ENCODE measurements at places on chromosomes 11 and 22.

DNA sequence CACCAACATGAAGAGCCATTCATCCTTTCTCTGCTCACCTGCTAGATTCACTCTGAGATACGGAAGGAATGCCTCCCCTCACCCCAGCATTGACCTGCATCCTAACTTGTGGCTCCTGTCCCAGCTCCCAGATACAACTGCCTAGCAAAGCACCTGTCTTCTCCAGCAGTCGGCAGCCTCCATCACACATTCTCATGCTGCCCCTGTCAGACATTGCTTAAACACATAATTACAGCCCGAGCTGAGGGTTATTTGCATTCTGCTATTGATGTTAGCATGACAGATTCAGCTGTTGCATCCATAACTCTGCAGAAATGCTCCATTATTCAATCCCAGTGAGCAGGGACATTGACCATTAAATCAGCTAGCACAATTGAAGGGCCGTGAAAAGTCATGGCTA is 184.4 kb upstream of the NARS2 start:
- no peak for DNase-seq

- no peak for DNase-seq
Measured at GRCh38 chr11:130042093-130042591, 27.6 kb upstream of the APLP2 start.

- no peak for DNase-seq
Measured at GRCh38 chr22:17172029-17172833, 13.2 kb upstream of the HDHD5 start.

- DNase-seq = no peak
Measured at GRCh38 chr11:76620489-76620888, 50.1 kb downstream of the LRRC32 start.

- DNase-seq = no peak
Measured at GRCh38 chr11:130128626-130129025, 31.0 kb upstream of the ST14 start.

GRCh38 chr11:8049084-8049483 is 31.9 kb upstream of the TUB start:
- no peak for DNase-seq

- no peak for DNase-seq
Measured at GRCh38 chr11:64522036-64522435, 69.0 kb upstream of the SLC22A12 start.

DNA sequence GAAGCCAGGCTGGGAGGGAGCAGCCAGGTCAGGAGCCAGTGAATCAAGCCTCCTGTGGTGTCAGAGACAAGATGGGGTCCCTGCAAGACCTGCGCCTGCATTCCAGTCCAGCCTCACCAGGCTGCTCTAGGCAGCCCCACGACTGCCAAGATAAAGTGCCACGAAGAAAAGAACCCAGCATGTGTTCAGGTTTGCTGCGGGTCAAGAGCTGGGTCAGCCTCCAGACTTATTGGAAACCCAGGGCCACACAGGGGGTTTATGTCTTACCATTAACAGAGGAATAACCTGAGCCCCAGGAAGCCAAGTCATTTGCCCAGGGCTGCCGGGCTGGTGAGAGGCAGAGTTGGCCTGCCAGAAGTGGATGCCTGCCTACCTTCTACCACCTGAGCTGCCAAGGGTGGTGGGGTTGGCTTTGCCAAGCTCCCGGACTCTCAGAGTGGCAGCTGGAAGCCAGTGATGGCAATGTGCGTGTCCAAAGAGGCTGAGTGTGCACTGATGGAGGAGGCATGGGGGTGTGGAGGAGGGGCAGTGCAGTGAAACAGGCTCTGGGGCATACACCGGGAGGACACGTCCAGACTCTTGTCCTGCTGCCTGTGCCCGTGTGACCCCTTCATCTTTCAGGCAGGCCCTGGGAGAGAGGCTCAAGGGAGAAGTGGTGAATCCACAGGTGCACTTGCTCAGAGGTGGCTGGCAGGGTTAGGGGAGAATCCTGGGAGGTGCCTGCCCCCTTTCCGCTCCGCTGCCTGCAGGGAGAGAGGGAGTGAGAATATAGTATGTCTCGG is 1.7 kb downstream of the RASD2 start:
- no peak for DNase-seq

DNA sequence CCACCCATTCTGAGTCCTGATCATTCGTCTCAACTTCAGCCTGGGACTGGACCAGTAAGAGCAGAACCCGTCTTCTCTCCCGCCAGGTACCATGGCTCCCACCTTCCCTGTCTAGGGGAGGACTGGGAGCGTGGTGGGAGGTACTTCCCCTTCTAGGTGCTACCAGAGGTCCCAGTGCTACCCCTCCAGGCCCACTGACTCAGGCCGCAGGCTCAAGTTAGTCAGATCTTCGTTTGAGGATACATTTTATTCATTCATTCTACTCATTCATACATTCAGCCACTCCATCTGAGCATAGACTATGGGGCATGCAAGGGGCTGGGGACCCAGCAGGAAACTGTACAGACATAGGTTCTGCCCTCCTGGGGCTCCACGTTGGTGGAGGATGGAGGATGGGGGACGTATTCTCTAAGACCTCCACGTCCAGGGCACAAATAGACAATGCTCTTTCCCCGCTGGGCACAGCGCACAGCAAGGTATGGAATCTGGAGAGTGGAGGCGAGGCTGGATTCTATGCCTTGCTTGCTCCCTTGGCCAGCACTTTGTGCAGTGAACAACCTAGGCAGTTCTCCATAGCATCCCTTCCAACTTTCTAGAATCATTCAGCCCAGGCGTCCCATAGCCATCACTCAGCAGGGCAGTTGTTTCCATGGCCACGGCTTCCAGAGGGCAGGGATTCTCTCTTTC is 1.0 kb upstream of the RAB3IL1 start:
- DNase-seq = no peak

- no peak for DNase-seq
Measured at GRCh38 chr11:13318498-13319295, 41.1 kb downstream of the BMAL1 start.

DNA sequence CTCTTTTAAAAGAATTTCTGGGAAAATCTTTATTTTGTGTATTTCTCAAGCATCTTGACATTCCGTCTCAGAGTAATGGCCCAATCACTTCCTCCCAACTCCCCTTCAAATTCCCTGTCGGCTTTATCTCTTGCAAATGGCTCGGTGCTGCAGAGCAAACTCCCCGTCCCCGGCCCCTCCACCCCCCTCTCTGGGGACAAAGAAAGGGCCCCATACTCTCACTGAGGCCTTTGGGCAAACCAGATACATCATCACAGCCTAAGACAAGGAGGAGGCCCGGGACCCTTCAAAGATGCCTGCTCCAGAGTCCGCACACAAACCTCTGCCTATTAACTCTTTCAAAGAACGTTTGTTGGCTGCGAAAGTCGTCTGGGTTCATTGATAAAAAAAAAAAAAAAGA is 3.9 kb upstream of the SMIM38 start:
- DNase-seq = no peak

DNA sequence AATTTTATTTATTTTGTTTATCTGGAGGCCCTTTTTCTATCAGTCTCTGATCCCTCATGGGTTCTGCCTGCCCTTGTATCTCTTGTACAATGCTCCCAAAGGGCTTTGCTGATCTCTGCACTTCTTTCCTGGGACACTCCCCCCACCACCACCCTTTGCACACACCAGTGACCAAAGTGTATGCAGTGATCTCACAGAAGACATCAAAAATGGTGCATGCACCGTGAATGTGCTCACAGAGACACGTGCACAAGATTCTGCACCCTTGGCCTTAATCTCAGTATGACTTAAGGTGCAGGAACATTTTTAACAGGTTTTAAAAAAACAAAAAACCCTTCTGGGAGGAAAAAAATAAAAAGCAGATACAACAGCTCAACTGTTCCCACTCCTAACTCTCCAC is 12.2 kb upstream of the ADSL start:
- no peak for DNase-seq

GRCh38 chr11:67167091-67167490 is 48.0 kb downstream of the KDM2A start:
- no peak for DNase-seq

GRCh38 chr22:30038219-30038618 is 42.0 kb upstream of the HORMAD2 start:
- DNase-seq = no peak

- DNase-seq = no peak
Measured at GRCh38 chr11:6269994-6270393, 10.4 kb downstream of the CCKBR start.

DNA sequence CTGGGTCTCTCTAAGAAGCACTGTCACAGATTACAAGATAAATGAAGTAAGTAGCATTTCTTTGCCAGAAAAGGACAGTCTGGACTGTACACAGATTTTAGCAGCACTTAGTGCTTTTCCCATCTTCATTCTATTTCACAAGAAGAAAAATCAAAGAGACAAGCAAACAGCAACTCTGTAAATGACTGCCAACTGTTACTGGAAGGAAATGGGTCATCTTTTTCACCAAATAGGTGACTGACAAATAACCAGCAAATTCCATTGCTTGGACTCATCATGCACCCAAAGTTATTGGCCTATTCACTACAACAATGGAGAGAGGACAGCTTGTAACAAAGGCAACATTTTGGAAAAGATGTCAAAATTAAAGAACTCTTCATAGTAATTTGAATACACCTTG is 28.9 kb upstream of the CARD18 start:
- DNase-seq = no peak

- no peak for DNase-seq
Measured at GRCh38 chr11:104075091-104075490, 38.7 kb downstream of the DDI1 start.

- peak; percentile 43 for DNase-seq
Measured at GRCh38 chr11:2892215-2892966, 6.8 kb upstream of the CDKN1C start.

- DNase-seq = no peak
Measured at GRCh38 chr11:115684135-115684534, 179.9 kb upstream of the CADM1 start.

DNA sequence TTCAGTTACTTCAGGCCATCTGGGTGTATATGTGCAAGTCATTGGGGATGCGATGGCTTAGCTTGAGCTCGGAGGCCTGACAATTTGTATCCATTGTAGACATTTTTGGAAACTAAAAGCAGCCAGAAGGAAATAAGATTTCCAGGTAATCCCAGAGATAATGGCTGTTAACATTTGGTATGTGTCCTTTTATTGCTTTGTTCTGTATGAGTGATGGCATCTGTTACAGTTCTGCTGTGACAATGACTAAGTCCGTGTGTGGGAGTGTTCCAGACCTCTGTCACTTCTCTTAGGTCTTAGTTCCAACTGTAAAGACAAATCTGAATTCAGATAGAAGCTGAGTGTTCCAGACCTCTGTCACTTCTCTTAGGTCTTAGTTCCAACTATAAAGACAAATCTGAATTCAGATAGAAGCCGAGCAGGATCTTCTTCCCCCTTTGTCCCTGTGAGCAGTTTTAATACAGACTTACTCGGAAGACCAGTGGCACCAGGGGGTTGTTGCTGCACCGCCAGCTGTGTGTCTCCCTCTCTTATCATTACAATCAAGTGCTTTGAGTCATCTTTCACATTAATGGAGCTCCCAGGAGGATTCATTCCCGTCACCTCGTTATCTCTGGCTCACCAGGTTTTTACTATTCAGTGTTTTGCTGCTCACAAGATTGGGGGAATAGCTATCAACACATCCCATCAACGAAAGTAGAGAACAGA is 190.9 kb upstream of the SORL1-AS1 start:
- no peak for DNase-seq

DNA sequence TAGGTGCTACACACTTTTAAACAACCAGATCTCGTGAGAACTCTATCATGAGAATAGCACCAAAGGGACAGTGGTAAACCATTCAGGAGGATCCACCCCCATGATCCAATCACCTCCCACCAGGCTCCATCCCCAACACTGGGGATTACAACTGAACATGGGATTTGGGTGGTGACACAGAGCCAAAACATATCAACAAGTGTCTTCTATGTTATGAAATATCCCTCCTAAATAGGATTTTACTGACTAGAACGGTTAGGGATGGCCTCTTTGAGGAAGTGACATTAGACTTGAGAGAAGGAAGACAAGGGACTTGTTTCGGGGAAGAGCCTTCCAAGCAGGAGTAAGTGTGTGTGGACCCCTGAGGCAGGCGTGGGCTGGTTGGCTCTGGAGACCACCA is 11.9 kb upstream of the MRPL11 start:
- no peak for DNase-seq

DNA sequence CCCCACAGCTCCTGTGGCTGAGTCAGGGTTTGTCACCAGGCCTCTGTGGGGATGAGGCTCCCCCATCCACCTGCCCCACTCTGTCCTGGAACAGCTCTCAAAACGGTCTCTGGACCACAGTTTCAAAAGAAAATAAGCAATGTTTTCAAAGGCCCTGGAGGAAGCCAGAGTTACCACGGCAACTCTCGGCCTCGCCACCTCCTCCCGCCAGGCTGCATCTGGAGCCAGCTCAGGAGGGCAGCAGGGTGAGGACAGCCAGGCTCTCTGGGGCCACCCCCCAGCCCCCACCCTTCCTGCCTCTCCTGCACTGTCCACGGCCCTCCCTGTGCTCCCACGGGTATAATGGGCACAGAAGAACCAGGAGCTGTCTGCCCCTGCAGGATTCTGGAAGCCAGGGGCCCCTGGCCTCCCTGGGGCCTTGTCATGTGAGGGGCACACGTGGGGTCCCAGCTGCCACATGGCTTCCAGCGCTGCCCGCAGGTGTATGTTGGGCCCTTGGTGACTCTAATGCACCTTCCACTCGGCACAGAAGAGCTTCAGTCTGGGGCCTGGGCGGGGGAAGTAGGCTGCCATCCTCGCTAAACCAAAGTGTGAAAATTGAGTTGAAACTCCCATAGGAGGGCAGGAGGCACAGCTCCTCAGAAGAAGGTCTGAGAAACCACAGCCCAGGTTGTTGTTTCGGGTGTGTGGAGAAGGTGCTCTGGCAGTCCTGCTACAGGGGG is 10.3 kb downstream of the CD81 start:
- DNase-seq = no peak

DNA sequence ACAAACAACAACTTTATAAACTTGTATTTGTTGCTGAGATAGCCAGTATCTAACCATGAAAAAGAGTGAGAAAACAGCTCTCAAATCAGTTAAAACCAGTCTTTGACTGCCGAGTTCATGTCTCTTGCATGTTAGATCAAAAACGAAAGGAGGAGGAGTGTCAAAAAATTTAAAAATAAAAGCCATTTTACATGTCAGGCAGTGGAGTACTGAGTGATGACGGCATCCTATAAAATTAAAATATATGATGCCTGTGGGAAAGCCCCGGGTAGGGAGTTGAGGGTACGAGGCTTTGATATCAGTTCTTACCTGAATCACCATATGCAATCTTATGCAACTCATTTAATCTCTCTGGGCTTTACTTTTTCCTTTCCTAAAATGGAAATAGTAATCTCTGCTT is 117.3 kb downstream of the ETS1 start:
- DNase-seq = no peak

Measured in T follicular helper cell (primary cell).